ENCODE measurements at places on chromosomes 6 and 20.

DNA sequence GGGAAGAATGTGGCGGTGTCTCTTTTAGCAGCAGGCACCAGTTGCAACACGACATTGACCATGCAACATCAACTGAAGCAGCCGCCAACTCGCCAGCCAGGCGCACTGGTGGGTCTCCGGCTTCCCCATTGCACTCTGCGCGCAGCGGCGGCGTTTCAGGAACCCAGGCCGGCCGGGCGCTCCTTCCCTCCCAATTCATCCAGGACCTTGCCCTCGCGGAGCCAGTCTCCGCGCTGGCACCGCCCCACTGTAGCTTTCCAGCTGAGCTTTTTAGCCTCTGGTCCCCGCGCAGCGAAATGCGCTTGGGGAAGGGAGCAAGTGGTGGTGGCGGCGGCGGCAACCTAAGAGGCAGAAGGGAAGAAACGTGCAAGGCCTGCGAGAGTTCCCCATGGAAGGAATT lies 297.9 kb upstream of the RIMS1 start:
- DNase-seq = no peak

GRCh38 chr6:2141644-2142290 lies 103.6 kb downstream of the GMDS start:
- no peak for DNase-seq

- DNase-seq = no peak
Measured at GRCh38 chr20:23932256-23932655, 52.7 kb upstream of the CST5 start.

DNA sequence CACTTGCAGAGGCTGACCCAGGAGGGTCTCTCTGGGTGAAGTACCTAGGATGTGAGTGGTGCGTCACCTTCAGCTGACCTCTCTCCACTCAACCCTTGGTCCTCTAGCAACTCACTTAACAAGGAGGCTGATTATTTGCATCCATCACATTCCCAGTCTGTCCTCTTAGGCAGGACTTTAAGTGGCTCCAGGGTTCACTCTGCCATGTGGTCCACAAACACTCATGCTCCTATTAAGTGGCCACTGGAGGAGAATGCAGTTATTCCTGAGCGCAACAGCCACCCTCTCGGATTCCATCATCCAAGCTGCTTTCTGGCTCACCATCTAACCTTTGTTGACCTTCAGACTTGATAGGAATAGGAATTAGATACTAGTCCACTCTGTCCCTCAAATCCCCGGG lies 61.1 kb upstream of the SCAF8 start:
- DNase-seq = no peak

GRCh38 chr20:56627122-56628014 lies 1.7 kb upstream of the TFAP2C start:
- DNase-seq = no peak

- no peak for DNase-seq
Measured at GRCh38 chr6:152905551-152906299, 77.1 kb downstream of the FBXO5 start.

DNA sequence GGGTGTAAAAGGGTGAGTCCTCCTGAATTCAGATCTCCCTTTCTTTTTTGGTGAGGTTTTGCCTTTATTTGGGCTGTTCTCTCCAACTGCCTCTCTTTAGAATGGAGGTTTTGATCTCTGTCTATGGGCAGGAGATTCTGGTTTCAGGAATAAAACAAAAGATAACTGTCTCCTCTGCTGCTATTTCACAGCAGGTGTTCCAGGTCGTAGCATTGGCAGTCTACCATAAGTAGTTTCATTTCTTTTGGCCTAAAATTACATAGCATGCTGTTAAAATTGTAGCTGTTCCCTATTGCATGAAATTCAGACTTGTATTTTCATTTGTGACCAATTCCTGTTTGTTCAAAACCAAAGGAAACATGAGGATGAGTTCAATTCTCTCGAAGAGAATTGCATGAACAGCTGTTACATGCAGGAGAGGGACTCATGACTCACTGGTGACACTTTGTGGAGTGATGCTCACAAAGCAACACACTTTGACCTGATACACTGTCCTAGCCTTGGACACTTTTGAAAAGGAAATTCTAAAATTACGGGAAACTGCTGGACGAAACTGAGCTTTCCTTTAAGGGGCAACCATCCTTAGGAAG lies 76.8 kb upstream of the SIRPG start:
- DNase-seq = no peak

DNA sequence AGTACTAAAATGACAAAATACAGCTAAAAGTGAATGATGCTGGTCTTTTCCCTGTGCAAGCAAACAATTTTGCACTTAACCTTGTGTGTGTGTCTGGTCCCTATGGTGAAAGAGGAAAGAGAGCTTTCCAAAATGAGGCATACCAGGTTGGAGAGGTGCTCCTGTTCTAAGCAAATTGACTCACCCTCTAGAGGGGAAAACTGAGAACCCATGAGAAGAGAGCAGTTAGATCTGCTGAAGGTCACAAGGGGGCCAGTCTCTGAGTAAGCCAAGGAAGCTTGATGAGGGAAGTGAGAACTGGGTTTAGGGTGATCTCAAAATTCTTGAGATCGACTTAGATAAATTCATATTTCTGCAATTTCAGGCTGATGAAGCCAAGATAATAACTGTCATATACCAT lies 157.5 kb upstream of the TBX18 start:
- DNase-seq = no peak

- DNase-seq = no peak
Measured at GRCh38 chr6:15368873-15369272, 123.0 kb downstream of the JARID2 start.

- DNase-seq = no peak
Measured at GRCh38 chr20:23637282-23638221, at the start of gene CST3. CST3 (minus strand) TSS chr20:23637955; CDS start chr20:23637862, 93 bp downstream.

DNA sequence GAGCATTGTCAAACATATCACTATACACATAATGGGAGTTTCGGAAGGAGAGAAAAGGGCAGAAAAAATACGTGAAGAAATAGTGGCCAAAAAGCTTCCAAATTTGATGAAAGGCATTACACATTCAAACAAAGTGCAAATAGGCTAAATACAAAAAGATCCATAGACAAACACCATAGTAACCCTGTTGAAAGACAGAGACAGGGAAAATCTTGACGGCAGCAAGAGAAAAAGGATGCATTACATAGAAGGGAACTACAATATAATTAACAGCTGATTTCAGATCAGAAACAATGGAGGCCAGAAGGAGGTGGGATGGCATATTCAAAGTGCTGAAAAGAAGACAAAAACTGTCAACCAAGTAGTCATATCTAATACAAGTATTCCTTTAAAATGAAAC lies 170.8 kb downstream of the MRPL14 start:
- DNase-seq = no peak

DNA sequence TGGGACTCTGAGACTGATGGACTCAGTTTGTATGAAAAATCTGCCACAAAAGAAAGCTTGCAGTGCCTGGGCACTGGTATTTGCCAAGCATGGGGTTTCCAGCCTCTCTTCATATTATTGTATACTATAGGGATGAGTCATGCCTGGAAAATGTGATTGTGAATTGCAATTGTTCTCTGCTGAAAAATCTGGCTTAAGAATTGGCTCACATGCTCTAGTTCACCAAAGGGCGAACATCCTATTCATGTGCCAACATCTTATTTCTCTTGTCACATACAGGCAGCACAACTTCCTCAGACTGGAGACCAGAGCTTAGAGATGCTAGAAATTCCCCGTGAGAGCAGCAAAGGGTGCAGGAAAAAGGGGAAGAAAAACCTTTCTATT lies 103.6 kb upstream of the KCNK16 start:
- no peak for DNase-seq

DNA sequence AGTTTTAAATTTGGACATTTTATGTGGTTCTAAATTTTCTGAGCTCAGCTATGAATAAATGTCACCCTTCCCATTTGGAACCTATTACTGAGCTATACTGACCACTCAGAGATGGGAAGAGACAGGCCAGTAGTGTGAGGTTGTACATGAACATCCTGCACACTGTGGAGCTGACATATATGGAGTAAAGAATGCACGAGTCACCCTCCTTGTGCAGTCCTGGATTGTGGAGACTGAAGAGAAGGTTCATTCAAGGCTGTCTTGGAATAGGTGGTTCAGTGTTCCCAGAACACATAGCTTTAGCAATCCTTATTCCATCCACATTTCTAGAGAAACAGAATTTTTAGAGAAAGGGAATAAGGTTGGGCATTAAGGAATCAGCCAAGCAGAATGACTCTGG lies 50.3 kb upstream of the OGFRL1 start:
- no peak for DNase-seq

DNA sequence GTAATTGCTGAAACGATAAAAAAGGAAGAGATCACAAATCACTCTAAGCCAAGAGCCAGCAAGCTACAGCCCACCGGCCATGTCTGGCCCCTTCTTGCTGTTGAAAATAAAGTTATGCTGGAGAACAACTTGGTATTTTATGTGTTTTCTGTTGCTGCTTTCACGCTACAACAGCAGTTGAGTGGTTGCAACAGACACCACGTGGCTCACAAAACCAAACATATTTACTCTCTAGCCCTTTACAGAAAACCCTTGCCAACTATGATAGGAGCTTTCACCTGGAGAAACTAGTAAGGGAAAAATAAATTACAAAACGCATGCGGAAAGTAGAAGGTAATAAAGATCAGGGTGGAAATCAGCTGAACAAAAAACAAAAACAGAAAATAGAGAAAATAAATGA lies 41.1 kb upstream of the SLCO4A1 start:
- DNase-seq = no peak

GRCh38 chr6:139028658-139029469 lies at the start of gene ABRACL:
ABRACL (plus strand) TSS chr6:139028745; CDS start chr6:139034161, 5,416 bp downstream.
- no peak for DNase-seq

DNA sequence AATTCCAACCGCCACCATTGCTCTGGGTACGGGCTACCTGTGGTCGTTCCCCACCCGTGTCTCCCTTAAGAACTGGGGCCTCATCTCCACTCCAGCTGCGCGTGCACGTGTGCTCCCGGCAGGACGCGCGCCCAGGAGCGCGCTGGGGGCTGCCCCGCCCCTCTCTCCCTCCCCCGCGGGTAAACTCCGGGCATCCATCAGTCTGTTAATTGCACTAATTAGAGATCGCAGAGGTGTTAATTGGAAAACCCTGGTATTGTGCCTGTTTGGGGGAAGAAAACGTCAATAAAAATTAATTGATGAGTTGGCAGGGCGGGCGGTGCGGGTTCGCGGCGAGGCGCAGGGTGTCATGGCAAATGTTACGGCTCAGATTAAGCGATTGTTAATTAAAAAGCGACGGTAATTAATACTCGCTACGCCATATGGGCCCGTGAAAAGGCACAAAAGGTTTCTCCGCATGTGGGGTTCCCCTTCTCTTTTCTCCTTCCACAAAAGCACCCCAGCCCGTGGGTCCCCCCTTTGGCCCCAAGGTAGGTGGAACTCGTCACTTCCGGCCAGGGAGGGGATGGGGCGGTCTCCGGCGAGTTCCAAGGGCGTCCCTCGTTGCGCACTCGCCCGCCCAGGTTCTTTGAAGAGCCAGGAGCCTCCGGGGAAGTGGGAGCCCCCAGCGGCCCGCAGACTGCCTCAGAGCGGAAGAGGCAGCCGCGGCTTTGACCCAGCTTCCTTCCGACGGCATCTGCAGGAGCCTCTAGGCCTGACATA lies 14.4 kb downstream of the FOXP4 start:
- DNase-seq = no peak

- no peak for DNase-seq
Measured at GRCh38 chr20:43444107-43444506, 13.6 kb upstream of the SRSF6 start.

DNA sequence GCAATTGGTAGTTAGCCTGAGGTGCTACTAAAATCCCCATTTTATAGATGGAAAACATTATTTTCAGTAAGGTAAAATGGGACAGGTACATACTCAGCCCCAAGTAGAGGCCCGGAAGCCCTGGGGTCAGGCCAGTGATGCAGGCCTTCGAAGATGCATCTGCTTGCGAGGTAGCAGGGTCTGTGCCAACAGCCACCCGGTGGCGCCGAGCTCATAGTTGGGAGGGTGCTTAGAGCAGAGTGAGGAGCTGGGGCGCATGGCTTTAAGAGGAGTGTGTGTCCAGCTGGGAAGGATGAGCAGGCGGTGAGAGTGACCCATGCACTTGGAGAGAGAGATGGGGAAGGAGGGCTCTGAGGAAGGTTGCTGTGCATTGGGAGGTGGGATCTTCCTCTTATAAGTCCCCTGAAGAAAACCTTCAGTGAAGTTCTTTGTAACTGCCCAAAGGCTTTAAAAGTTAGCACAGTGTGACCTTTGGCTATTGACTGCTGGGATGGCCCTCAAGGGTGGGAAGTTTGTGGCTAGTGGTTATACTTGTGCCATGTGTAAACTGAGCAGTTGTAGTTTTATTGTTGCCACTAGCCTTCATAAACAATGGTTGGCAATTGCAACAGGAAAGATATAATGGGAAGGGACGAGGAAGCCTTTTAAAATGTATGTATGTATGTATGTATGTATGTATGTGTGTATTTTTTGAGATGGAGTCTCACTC lies 71.1 kb downstream of the TOX2 start:
- no peak for DNase-seq

GRCh38 chr6:96742702-96743101 lies 94.6 kb downstream of the GPR63 start:
- DNase-seq = no peak

GRCh38 chr6:324116-324728 lies 31.9 kb downstream of the DUSP22 start:
- DNase-seq = no peak

GRCh38 chr6:43103253-43103876 lies 27.3 kb downstream of the PTK7 start:
- DNase-seq = no peak

GRCh38 chr6:24882295-24882694 lies 53.5 kb downstream of the RIPOR2 start:
- no peak for DNase-seq

DNA sequence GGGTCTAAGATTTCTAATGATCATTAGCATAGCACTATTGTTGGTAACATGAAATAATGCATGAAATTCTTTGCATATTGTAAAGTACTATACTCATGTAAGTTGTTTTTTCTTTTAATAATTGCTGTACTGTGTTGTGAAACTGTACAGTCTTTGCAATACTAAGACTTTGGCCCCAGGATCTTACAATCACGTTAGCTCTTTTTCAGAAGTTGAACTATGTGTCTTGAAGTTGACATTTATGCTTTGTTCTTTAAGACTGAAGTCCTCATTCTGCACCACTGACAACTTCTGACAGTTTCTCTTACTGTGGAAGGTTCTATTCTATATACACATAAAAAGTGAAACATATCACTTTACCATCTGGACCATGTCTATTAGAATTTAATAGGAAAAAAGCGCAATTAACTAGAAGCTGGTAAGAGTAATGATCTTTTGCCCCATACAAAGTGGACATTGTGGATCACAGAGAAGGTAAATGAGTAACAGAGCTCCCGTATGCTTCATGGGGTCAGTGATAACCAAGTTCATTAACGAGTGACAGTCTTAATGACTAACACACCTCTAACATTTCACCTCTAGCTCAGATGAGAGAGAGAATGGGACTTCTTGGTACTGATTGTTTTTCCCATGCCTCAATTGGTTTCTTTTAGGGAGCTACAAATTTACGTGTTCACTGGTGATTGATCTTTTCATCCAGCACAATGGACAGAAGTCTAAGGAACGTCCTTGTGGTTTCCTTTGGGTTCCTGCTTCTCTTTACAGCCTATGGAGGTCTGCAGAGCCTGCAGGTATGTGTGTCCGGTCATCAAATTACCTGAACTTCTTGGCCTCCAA lies at the start of gene UNC93A:
Gene UNC93A, plus strand, starts transcription at position 530 of the 837 bp plus-strand sequence. Its CDS starts 175 bp downstream, at position 705.
- no peak for DNase-seq

- no peak for DNase-seq
Measured at GRCh38 chr6:142925575-142926110, 19.3 kb downstream of the HIVEP2 start.
